Fibroblast of the aortic adventitia (primary cell): ENCODE measurements at places on chromosomes 16 and 17.

DNA sequence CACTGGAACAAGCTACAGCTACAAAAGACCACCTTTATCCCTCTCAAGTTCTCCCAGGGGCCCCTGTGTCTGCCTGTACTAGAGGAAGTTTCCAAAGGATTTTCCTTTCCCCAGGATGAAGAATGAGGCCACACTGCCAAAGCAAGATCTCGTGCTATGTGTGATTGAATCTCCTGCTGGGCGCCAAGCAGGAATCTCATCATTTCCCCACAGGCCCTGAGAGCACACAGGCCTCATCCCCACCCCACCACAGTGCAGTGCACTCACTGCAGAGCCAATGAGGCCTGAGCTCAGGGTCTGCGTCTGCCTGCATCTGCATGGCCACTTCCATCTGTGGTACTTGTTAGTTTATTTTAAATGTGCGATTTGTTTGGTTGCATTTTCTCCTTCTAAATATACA lies 387.4 kb upstream of the ASIC2 start:
- no peak for DNase-seq

- no peak for DNase-seq
These were observed 765 bp downstream of the MYO18A start for GRCh38 chr17:29179232-29180033.

GRCh38 chr17:55434721-55435120 lies 13.1 kb upstream of the MMD start:
- no peak for DNase-seq

- DNase-seq: no peak
These were observed 16.4 kb downstream of the CLEC19A start for GRCh38 chr16:19301931-19302330.

DNA sequence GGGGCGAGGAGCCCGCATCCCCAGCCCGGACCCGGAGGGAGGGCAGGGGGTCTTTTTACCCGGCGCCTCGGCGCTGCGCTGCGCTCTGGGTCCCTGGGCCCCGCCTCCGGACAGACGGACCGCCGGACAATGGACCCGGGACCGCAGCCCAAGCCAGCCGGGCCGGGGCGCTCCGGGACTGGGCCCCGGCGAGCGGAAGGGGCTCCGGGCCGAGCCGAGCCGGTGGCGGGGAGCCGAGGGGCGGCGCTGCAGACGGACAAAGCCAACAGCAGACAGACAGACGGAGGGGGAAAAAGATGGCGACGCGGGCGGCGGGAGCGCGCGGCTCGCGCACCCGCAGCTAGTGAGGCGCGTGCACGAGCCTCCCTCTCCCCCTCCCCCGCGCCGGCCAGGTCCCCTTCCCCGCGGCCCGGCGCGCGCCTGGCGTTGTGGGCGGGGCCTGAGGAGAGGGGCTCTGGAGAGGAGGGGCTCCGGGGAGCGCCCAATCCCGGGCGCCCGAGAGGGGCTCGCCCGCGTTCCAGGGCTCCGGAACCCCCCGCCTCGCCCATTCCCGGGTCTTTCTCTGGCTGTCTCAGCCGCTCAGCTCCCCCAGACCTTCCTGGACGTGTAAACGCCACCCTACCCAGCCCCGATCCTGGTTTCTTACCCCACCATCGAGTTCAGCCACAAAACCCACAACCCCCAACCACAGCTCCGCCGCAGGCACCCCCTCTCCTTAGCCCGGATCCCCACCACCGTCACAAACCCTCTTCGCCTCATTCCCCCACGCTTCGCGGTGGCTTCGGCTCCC lies at the start of gene ZNF821:
ZNF821 (minus strand) TSS at position 334 of the 790 bp plus-strand sequence. CDS start 4,236 bp downstream, outside the sequence.
- DNase-seq: peak; percentile 49

DNA sequence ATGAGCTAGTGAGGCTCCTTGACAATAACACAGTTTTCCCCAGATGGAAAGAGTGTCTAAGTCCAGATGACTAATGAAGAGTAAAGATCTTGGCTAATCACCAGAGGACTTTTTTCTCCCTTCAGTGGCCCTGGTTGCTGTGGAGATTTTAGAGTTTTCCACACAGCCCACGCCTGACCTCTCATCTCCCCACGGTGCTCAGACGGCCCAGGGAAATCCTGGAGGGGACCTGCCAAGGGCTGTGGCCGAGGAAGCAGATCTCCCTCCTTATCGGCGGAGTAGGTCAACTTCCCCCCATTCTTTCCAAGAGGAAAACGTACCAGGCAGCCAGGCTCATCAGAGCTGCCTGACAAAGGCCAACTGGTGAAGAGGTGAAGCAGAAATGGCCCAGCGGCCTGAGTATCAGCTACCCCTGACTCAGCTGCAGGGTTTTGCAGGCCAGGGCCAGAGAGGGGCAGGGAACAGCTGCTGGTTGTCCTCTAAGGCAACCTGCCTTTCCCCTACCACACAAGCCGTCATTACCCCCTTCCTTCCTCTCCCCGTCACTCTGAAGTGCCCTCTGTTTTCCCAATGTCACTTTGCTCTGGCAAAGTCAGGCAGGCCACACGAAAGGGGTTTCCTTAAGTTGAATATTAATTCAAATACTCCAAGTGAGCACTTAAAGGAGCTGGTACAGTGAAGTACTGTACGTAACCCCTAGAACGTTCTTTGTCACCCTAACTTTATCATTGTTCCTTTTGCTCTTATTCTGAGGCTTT lies 140.2 kb upstream of the ADAMTS18 start:
- DNase-seq: peak; percentile 66

GRCh38 chr17:27754549-27754948 lies 45.8 kb downstream of the NOS2 start:
- DNase-seq: no peak

DNA sequence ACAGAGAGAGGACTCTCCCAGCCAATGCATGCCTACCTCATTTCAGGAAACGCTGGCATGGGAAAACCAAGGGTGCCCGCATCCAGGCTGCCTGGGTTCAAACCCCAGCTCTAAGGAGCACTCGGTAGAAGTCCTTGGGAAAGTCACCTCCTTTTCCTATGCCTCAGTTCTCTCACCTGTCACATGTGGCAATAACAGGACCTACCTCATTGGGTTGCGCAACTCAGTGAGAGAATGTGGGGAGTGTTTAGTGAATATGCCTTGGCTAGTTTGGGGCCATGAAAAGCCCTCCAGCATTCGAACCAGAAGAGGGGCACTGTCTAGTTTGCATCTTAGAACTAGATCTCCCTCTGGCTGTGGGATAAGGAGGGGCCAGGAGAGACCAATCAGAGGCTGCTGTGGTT lies 9.0 kb upstream of the NXPH3 start:
- no peak for DNase-seq

GRCh38 chr17:4895657-4896331 lies 3.5 kb upstream of the C17orf107 start:
- no peak for DNase-seq

GRCh38 chr17:40551091-40551878 lies 14.0 kb downstream of the CCR7 start:
- DNase-seq: peak; percentile 100

- peak; percentile 61 for DNase-seq
These were observed 53.0 kb downstream of the SF3B3 start for GRCh38 chr16:70576431-70577255.

GRCh38 chr17:39735882-39736281 lies 1.9 kb upstream of the GRB7 start:
- DNase-seq: no peak

DNA sequence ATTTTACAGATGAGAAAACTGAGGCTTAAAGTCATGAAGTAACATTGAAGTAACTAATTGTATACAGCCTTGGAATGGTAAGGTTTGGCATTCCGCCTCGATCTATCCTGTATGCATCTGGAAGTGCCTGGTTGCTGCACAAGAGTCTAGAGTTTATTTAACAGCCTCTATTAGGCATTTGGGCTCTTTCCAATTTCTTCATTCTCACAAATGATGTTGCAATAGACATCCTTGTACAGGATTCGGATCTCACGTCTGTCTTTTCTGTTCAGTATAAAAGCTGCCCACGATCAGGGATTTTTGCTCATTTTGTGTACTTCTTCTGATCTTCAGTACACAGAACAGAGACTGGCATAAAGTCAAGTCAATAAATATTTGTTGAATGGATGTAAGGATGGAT lies 100.5 kb downstream of the AIPL1 start:
- DNase-seq: no peak

GRCh38 chr16:85543536-85543935 lies 69.6 kb upstream of the GSE1 start:
- DNase-seq: no peak

GRCh38 chr16:55615071-55615470 lies 40.7 kb upstream of the SLC6A2 start:
- no peak for DNase-seq

DNA sequence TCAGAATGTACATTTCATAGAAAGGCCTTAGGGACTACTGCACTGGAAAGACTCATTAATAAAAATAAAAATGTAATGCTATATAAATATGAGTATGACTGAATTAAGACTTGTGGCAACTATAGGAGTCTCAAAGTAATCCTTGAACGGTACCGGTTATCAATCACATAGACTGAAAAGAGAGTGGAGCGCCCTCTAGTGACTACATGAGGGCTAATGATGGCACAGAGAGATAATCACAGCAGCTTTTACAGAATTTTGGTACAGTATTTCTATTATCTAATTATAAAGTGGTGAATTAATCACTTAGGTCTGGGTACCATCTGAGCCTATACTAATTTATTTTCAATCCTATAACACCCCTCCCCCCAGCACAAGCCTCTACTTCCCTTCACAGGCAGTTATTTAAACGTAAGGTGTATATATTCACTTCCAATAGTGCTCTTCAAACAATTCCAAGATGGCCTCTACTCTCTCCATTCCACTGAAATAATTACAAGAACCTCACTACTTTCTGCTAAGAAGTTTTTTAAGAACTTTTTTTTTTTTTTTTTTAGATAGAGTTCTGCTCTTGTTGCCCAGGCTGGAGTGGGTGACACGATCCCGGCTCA lies 40.7 kb upstream of the ANKFY1 start:
- DNase-seq: peak; percentile 63

DNA sequence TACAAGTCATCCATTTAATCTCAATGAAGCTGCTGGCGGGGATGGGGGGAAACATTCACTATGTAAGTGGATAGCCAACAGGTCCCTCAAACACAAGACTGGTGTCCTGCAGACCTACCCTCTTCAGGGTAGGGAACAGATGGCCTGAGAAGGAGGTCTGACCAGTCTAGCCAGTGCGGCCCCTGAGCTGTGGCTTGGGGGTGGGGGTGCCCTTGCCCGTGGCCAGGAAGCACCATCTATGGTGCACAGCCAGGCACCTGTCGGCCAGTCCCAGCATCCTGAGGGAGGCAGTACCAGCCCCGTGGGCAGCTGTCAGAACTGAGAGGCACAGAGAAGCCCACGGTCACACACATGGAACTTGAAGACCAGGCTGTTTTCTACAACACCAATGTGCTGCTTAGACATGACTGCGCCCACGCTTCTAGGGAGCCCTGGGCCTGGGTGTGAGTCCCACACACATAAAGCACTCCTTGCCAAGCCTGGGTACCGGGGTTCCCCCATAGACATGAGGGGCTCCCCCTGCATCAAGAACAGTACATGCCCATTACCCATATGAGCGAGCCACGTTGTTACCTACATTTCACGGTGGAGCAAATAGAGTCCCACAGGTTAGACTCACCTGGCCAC lies 40.9 kb downstream of the RMI2 start:
- DNase-seq: no peak

- DNase-seq: no peak
These were observed 112.8 kb downstream of the IRX5 start for GRCh38 chr16:55043499-55043898.

DNA sequence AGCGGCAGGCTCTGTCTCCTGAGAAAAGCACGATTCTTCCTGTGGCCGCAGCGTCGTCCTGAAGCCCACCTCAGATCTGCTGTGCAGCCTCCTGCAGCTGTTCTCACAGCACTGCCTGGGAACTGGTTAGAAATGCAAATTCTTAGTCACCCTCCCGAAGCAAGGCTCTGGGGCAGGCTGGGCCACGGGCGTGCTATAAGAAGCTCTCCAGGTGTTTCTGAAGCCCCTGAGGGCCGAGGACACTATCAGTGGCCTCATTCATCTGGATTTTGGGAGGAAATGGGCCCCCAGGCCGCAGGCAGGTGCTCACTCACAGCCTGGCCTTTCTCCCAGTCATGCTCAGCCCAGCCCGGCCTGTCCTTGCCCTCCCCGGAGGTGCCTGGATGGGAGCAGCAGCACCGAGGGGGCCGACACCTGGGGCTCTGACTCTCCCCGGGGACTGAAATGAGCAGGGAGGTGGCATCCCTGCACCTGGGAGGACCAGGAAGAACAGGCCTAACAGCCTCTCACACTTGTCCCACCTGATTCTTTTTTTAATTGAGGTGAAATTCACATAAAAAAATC lies 10.4 kb upstream of the NLRC3 start:
- DNase-seq: no peak

DNA sequence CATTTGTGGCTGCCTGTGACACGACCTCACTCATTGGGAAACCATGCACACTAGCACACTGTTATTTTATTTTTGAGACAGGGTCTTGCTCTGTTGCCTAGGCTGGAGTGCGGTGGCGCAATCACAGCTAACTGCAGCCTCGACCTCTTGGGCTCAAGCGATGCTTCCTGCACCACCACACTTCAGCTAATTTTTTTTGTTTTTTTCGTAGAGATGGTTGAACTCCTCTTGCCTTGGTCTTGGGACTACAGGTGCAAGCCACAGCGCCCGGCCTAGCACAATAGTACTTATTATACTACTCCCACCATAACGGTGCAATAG lies 2.8 kb upstream of the NPTX1 start:
- DNase-seq: no peak

GRCh38 chr17:63652106-63652505 lies 29.9 kb downstream of the MAP3K3 start:
- DNase-seq: no peak

DNA sequence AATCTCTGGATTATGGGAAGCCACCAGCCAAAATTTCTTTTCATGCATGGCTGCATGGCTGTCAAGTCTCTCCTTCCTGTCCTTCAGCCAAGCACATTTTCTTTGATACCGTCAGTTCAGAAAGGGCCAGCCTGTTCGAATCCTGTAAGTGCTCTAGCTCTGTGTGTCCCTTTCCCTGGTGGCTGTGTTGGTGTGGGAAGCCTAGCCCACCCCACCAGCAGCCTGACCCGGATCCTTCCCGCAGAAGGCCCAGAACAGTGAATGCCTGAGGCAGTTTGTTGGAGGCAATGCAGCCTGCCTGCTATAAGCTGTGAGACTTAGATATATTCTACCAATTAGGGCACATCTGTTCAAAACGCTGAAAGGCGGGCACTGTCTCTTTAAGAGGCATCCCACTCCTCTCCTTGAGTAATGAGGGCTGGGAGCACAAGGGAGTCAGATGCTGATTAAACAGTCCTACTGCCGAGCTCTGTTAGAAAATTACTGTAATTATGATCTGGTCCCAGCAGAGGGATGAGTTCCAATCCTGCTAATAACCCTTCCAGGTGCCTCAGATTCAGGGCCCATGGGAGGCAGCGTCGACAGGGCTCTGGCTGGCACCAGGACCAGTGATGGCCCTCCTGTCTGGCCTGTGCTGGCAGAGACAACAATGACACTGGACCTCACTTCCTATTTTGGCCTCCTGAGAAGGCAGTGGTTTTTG lies 18.4 kb downstream of the SNX11 start:
- DNase-seq: no peak
